ENCODE measurements at places on chromosomes 7 and 10.
A peak's percentile ranks its signal among the peaks of the same experiment; 100 is the strongest.

GRCh38 chr10:132836248-132836831 is 50.4 kb upstream of the NKX6-2 start:
- no peak for DNase-seq

DNA sequence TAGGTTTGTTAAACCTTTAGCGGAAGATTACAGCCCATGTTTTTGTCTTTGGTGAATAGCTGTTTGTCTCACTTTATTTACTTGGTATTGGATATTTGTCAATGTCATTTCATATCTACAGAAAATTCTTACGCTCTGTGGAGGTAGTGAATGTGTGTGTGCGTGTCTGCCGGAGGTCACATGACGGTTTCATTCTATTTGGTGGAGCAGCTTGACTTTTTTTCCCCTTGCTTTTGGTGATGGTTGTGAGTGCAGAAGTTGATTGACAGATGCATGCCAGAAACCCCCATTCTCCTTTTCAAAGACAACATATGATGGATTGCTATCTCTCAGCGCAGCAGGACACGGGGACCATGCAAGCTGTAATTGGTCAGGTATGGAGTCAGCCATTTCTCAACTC is at the start of gene POU6F2:
Gene POU6F2, plus strand, starts transcription at position 225 of the 400 bp plus-strand sequence. Its CDS starts 45 bp downstream, at position 270.
- no peak for DNase-seq

- DNase-seq, result no peak
These were observed 464.7 kb upstream of the CELF2 start for GRCh38 chr10:10552948-10553347.

DNA sequence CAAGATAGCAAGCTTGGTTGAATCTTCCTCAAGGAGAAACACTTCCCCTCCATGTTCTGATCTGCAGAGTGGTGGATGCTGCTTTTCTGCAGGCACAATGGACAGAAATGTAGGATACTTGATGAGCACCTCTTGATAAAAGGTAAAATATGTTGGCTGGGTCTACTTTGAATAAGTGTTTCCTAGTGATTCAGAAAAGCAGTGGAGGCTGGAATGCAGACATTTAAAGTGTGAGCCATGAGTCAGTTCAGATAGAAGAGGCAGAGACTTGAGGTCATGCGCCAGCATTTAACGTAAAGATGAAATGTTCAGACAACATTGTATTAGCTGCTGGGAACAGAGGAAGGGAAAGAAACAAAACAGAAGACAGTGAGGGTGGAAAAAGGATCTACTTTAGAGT is 403.1 kb downstream of the ADRA2A start:
- DNase-seq, result no peak

DNA sequence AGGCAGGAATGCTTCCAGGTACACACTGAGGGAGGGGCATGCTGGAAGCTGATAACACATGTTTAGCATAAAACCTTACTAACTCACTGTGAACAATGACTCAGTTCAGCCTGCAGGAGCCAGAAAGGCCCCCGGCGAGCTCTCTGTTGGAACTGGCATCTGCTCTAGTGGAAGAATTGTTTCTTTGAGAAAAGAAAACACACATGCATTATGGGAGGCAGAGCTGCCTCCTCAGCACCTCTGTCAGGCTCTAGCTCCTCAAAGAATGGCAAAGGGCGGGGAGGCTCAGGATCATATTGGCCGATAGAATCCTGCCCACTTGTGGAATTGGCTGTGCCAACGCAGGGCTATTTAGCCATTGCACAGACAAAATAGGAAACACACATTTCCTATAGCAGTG is 338.3 kb downstream of the CXCL12 start:
- DNase-seq, result no peak

DNA sequence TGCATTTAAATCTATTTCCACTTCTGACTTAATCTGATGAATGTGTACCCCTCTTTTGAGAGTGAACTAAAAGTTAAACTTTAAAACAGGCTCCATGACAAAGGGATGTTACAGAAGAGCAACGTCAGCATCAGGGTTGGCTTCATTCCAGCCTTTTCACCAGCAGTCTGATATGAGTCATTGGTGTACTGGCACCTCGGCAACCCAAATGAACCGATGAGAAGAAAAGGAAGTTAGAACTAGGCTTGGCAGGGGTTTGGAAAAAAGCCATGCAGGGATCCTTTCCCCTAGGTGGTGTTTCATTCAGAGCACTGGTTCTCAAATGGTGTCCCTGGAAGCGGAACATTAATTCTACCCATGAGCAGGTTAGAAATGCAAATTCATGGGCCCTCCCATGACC is 53.6 kb downstream of the SEC61G start:
- DNase-seq, result no peak

DNA sequence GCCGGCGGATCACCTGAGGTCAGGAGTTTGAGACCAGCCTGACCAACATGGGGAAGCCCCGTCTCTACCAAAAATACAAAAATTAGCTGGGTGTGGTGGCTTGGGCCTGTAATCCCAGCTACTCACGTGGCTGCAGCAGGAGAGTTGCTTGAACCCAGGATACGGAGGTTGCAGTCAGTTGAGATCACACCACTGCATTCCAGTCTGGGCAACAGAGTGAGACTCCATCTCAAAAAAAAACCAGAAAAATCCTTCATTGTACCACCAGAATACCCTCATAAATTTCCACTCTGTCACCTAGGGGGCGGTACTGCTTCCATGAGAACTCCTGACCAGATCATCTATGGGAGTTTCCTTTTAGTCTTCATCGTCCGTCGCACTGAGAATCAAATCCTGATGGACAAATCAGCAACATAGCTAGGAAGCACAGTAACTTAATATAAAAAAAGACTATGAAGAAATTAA is 225.8 kb upstream of the KLF14 start:
- DNase-seq, result peak; percentile 67

Data from stimulated activated CD4-positive, alpha-beta T cell treated with anti-CD3 and anti-CD28 coated beads, Interleukin-15, amount 100 ng/mL, for 24 hours (primary cell).